ENCODE measurements at places on chromosomes 13 and 19.

DNA sequence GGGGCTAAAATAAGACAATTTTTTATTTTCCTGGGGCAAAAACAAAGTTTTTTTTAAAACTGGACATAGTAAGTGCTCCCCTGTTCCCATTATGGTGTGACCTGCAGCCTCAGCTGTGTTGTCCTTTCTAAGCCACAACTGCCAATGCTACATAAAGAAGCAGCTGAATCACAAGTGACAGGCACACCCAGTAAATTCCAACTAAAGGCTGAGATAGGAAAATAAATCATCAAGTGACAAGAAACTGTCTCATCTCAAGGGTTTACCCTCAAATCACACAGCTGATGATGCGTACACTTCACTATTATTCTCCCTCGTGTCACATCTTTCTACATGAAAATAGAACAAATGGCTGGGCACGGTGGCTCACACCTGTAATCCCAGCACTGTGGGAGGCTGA lies 28.7 kb downstream of the STK24 start:
- DNase-seq, result no peak

GRCh38 chr19:13057744-13058143 lies 44.9 kb downstream of the LYL1 start:
- no peak for DNase-seq

- no peak for DNase-seq
Measured at GRCh38 chr19:23917856-23918255, 3.2 kb downstream of the ZNF726 start.

DNA sequence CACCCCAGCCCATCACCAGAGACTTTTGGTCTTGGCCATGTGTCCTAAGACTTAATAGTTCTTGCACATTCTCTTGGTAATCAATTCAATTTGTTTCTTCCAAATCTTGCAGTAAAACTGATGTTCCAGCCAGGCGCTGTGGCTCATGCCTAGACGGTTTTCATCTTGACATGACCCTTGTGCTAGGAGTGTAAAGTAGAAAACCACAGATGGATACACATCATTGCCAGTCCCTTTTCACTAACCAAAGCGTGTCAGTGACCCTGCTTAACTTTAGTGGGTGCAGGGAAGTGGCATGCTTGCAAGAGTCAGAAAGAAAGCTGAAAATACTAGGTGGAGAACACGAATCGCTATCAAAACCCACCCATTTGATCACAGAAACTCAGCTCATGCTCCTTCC lies 18.0 kb upstream of the CD70 start:
- no peak for DNase-seq

- DNase-seq, result peak; percentile 70
Measured at GRCh38 chr19:6459262-6460098, at the start of gene SLC25A23. TSS of gene SLC25A23 (minus strand) at chr19:6459792. CDS start at chr19:6459628, 164 bp downstream.

DNA sequence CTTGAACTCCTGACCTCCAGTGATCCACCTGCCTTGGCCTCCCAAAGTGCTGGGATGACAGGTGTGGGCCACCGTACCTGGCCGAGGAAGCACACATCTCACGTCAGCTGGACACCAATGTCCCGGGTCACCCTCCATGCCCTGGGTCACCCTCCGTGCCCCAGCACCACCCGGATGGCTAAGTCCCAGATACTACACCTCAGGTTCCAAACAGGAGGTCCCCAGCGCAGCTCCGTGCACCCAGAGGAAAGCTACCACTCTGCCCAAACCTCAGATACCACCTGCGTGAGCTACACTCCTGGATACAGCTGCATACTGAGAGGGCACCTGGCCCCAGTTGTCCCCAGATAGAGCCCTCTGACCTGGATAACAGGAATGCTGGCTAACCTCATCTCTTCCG lies 14.0 kb downstream of the LRRC4B start:
- DNase-seq, result no peak

DNA sequence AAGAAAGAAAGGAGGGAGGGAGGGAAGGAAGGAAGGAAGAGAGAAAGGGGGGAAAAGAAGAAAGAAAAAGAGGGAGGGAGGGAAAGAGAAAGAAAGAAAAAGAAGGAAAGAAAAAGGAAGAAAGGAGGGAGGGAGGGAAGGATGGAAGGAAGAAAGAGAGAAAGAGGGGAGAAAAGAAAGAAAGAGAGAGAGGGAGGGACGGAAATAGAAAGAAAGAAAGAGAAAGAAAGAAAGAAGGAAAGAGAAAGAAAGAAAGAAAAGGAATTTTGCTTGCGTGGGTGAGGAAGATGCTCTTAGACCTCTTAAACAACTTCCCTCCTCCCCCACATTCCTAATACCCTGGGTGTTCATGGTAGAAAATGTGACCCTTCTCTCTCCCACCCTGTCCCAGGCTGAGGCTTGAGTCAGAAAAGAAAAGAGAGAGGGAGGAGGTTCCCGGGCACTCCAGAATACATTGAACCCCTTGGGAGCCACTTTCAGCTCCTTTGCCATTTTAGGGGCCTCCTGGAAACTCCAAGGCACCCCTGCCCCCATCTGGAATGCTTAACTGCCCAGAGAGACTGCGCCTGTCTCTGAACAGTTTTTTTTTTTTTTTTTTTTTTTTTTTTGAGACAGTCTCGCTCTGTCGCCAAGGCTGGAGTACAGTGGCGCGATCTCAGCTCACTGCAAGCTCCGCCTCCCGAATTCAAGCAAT lies 9.2 kb upstream of the KANK3 start:
- DNase-seq, result no peak

GRCh38 chr19:13298565-13299481 lies 148.6 kb downstream of the IER2 start:
- DNase-seq, result no peak

GRCh38 chr19:46487802-46488445 lies 7.7 kb downstream of the PNMA8B start:
- DNase-seq, result peak; percentile 82

DNA sequence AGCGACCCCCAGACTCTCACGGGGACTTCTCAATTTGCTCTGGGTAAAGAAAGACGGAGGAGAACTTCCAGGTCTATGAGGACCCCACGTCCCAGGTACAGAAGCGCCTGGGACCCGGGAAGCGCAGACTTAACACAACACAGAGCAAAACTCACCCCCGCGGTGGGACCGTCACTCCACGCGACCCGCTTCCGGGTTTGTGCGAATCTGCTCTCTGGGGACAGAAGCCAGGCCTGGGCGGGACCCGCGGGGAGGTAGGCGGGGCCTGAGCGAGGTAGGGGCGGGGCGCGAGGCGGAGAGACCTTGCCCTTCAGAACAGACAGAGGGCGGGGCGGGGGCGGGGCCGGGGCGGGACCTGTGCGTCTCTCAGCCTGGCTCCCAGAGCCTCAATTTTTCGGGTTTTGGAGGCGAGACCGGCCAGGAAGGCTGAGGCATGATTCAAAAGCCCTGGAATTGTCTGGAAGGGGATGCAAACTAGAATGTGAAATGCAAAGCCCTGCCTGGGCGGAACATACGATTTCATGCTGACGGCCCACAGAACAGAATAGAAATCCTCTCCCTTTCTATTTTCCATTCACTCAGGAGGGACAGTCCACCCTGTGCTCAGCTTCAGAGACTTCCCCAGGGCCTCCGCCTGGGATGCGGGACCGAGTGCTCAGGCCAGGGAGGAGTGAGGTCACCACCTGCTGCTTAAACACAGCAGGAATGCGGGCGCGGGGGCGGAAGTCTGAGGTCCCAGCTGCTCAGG lies 19.3 kb upstream of the ZNF888 start:
- DNase-seq, result peak; percentile 97

- no peak for DNase-seq
Measured at GRCh38 chr13:94765814-94766213, 53.5 kb upstream of the SOX21 start.

DNA sequence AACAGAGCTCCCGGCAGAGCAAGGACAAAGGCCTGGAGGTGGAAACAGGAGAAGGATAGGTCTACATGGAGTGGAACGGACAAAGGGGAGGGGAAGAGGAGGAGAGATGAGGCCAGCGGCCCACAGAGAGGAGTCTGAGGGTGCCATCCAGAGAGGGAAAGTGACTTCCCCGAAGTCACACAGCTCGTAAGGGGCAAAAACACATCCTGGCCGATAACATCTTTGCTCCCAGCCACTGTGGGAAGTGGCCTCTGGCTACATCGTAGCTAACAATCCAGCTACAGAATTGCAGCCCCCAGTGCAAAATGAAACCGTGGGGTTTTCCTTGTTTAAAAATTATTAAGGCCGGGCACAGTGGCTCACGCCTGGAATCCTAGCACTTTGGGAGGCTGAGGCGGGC lies 11.5 kb downstream of the PTPRS start:
- DNase-seq, result no peak

DNA sequence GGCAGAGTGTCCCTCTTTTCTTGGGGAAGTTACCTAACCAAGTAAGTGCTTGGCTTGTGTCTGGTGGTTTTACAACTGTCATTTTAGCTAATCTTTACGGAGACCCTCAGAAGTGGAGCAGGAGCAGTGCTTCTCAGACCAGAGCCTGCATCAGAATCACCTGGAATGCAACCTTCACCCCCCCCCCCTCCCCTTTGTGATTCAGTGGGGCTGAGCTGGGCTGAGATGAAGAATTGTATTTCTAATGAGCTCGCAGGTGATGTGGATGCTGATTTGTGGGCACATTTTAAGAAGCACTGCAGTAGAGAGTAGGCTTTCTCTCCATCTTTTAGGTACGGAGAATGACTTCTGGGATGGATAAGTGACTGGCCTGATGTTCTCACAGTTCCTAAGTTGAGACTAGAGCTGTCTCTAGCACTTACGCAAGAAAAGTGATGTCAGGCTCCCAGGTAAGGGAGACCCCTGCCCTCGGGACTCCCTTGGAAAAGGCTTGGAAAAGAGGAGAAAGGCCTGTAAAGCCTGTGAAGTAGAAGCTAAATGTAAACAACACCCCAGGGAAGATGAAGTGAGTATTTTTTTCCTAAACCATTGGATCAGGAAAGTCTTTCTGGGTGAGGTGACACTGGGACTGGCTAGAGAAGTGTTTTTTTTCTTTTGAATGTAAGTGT lies 23.3 kb upstream of the RNF113B start:
- DNase-seq, result no peak

DNA sequence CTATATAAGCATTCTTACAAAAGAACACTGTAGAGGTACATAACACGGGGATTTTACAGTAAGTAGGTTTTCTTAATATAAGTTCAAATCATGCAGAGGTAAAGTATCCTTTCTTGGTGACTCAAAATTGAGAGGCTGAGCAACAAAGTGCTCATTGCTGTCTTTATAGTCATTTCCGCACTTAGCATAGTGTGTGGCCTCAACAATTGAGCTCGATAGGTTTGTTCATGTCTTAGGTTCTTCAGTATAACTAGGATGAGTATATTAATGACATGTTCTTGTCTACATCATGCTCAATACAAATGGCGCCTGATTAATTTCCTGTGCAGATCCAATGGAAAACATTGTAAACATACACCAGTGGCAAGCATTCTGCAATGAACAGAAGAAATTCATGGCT lies 1.4 kb downstream of the WDFY2 start:
- DNase-seq, result no peak

DNA sequence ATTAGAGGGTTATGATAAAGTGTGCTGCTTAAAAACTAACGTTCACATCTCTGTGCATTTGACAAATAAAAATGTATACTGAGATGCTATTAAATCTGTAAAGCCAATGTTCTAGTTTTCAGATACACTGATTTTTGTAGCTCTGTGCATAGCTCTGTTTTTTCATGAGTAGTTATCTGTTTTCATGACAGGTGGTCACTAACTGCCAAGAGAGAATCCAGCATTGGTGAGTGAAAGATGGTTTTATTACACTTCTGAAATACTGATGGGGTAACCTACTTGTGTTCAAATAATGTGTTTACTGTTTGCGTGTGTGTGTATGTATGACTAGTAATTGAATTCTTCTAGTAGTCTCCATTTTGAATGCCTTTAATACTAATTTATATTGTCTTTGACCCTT lies 29.0 kb downstream of the URI1 start:
- DNase-seq, result no peak

GRCh38 chr19:41031916-41032315 lies 40.8 kb downstream of the CYP2B6 start:
- no peak for DNase-seq

DNA sequence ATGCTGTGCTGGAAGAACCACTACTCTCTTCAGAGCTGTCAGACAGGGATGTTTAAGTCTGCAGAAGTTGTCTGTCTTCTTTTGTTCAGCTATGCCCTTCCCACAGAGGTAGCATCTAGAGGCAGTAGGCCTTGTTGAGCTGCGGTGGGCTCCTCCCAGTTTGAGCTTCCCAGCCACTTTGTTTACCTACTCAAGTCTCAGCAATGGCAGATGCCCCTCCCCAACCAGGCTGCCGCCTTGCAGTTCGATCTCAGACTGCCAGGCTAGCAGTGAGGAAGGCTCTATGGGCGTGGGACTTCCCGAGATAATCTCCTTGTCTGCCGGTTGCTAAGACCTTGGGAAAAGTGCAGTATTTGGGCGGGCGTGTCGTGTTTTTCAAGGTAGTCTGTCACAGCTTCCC lies 42.1 kb upstream of the UQCRFS1 start:
- DNase-seq, result no peak

- DNase-seq, result no peak
Measured at GRCh38 chr13:106565127-106565775, 2.7 kb downstream of the ARGLU1 start.

DNA sequence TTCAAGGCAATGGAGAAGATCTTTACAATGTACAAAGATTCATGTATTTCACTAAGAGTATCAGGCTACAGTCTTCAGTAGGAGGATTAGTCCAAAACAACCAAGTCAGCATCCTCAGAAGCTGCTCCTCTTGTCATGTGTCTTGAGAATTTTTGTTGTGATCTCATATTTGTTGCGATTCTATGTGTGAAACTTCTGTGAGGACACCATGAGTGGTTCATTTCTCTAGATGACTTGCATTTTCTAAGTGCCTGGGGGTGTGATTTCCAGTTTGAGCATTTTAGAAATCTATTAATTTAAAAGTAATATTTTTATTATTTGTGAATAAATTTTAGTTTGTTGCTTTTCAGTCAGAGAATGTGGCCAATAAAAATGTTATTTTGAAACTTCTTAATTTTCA lies 94.5 kb downstream of the RAP2A start:
- no peak for DNase-seq

GRCh38 chr19:50928831-50929230 lies 17.6 kb upstream of the KLK4 start:
- DNase-seq, result no peak

DNA sequence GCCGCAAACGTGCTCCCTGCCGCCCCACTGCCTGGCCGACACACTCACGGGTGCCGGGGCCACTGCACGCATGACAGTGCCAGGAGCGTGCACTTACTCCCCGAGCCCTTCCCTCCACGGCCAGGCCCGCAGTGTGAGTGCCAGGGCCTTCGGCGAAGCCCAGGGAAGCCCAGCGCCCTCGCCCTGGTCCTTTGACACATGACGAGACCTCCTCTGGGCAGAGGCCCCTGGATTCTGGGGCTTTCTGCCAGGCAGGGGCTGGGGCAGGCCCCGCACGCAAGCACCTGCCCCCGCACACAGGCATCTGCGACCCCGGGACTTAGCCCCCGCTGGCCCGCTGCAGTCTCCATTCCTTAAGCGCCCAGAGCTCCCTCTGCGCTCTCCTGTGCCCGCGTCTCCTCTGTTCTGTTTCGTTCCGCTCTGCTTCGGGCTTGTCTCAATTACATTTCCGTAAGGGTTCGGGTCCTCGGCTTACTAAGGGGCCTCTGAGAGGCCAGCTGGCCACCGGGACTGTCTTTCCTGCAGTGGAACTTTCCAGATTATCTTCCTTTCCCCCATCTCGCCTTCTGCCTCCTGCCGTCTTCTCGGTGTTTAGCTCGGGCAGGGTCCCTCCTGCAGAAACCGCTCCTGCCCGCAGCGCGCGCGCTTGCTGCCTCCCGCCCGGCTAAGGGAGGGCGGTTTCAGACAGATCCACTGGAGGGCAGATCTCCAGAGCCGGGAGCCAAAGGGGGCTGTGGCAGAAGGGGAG lies 98.8 kb downstream of the ING1 start:
- DNase-seq, result no peak

Measured in activated CD8-positive, alpha-beta T cell treated with anti-CD3 and anti-CD28 coated beads, Interleukin-2, amount 10 ng/mL, durations not matched to agents 7 days and 5 days (primary cell).